ENCODE measurements at places on chromosomes 6 and 20.

DNA sequence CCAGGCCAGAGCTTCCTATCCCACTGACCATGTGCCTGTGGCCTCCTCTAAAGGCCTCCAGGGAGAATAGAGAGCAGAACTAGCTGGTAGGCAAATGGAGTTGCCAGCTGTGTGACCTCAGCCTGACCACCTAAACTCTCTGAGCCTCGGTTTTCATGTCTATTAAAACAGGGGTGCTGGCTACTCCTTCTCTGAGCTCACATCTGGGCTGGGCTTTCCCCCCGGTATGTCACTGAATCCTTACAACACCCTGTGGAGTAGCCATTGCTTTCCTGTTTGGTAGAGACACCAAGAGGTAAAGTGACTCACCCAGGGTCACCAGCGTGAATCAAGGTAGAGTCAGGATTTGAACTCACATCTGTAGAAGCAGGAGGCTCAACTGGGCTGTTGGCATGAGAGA is 132.1 kb downstream of the JPH2 start:
- no peak for DNase-seq

DNA sequence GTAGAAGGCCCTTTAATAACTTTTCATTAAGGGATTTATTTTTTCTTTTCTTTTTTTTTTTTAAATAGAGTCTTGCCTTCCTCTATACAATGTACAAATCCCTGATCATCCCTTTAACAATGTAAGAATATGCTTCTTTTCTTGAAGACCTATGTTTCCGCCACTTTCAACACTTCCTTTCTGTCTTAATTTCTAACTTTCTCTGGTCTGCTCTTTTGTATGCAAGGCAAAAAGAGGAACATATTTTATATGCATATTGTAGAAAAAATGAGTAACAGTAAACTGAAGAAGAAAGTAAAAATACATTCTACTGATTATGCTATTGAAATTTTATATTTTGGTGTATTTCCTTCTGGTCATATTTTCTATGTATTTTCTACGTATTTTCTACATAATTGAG is 484.7 kb downstream of the TFAP2B start:
- no peak for DNase-seq

- no peak for DNase-seq
Measured at GRCh38 chr6:38164671-38165108, 345.2 kb downstream of the ZFAND3 start.

- no peak for DNase-seq
Measured at GRCh38 chr6:102387326-102388033, 994.0 kb downstream of the GRIK2 start.

GRCh38 chr6:38933426-38933825 is 115.2 kb upstream of the GLP1R start:
- DNase-seq = no peak

GRCh38 chr6:150201772-150202329 is 59.0 kb downstream of the PPP1R14C start:
- DNase-seq = no peak

DNA sequence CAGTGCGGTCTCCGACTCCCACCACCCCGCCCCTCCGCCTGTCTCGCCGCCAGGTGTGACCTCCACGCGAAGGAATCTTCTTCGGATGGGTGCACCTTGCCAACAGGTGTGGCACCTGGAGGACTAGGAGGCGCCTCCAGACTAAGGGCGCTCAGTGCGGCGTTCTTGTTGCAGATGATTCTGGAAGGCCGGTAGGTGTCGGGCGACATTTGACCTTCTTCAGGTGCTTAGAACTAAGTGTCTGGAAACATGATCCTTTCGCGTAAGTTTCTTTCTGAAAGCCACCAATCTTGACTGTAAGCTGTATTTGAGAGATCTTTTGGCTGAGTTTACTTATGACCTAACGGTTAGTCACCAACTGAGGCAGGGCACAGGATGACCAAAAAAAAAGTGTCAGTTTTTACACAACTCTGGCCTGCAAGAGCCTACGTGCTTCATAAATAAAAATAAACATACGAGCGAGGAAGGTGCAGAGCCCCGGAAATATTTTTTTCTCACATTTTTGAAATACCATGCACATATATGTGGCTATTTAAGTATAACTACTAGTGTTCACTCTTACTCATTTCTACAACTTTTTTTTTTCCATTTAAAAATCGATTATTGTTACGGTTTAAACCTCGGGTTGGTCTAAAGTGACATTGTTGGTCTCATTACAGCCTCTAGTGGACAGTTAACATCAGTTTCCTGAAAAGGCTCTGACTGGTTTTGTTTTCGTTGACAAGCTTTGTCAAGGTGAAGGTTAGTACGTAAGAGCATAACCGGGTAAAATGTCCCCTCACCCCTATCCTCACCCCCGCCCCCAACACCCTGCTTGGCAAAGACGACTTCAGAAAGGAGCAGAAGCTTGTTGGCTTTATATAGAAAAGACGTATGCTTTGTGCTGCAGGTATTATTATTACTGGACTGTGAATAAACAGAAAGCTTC is 1.6 kb upstream of the ATXN1 start:
- peak; percentile 82 for DNase-seq

GRCh38 chr6:126376682-126377081 is 36.8 kb downstream of the CENPW start:
- DNase-seq = no peak

DNA sequence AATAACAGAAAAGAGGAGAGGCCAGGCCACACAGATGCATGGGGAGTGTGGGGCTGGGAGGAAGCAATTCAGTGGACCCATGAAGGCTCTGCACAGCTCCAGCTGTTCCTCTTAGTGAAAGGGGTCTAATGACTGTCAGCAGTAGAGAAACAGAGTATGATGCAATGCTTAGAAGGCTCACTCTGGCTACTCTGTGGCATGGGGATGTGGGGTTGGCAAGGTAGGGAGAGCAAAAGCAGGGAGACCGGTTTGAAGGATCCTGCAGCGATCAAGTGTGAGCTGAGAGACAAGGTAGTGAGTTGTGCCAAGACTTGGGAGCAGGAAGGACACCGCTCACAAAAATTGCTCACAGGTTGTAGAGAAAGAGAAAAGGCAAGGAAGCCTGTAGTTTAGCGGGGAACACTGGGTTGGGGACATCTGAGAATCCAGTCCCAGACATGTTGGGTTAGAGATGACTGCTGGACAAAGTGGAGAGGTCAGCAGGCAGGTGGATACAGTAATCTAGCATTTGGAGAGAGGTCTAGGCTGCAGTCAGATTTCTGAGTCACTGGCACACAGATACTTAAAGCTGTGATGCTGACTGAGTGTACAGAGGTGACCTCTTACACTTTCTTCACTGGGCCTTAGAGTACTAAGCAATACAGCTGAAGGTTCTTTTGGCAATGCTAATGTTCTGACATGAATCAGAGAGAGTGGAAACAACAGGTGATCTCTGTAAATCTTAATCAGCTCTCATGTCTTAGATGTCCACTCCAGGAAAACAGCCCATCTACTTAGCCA is 27.1 kb downstream of the NAPB start:
- no peak for DNase-seq

DNA sequence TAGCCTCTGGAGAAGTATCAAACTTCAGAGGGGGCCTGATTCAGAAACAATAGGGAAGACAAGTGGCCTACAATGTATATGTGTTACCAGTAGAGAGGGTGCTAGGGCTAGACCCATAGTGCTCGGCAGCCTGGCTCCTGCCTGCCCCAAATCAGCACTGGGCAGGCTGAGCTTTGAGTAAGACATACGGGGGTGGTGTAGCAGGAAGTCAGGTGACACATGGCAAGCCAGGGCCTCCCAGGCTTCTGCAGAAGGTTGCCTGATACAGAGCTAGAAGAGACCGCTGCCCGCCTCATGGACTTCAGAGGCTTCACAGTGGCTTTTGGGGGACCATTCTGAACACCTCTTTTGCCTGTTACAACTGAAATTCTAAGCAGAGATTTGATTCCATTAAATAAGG is 43.4 kb downstream of the RALY start:
- peak; percentile 23 for DNase-seq

DNA sequence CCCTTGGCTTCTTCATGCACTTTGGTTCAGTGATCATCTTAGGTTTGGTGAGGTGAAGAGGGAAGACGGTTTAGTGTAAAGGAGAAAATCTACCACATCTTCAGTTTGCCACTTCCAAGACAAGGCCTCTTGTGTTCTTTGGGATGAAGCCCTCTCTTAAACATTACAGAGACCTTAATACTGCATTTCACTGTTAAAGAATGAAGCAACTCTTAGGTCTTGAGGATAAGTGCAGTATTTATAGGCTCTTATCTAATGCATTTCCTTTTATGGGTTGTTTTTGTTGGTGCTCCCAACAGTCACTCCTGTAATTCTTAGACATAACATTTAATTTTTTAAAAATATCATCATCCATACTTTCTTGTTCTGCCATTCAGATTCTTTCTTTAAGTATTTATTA is 139.9 kb upstream of the LAMP5 start:
- no peak for DNase-seq

DNA sequence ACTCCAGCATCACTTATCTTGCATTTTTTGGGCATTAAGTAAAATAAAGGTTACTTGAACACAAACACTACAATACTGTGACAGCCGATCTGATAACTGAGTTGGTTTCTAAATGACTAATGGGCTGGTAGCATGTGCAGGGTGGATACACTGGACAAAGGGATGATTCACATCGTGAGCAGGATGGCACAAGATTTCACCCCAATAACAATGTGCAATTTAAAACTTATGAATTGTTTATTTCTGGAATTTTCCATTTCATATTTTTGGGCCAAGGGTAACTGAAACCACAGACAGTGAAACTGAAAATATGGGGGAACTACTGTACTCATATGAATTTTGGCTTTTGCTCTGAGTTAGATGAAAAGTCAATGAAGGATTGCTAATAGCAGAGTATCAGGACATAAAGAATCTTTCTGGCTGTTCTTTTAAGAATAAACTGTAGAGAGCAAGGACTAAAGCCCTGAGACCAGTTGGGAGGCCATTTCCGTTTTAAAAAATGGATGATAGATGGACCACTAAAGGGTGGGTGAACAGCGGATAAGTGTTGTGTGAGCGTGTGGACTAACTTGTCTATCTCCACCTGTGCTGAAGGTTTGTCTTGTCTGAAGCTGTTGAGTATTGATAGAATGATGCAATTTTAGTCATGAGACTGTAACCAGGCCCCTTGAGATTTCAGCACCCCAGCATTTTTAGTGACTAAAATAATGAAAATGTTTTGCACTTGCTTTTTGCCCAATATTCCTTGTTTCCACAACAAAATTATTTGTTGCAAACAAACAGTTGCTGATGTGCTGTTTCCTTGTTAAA is 8.2 kb downstream of the SPINT3 start:
- DNase-seq = no peak

All from CD4-positive, alpha-beta memory T cell (primary cell).